ENCODE measurements at places on chromosomes 11 and 22.

DNA sequence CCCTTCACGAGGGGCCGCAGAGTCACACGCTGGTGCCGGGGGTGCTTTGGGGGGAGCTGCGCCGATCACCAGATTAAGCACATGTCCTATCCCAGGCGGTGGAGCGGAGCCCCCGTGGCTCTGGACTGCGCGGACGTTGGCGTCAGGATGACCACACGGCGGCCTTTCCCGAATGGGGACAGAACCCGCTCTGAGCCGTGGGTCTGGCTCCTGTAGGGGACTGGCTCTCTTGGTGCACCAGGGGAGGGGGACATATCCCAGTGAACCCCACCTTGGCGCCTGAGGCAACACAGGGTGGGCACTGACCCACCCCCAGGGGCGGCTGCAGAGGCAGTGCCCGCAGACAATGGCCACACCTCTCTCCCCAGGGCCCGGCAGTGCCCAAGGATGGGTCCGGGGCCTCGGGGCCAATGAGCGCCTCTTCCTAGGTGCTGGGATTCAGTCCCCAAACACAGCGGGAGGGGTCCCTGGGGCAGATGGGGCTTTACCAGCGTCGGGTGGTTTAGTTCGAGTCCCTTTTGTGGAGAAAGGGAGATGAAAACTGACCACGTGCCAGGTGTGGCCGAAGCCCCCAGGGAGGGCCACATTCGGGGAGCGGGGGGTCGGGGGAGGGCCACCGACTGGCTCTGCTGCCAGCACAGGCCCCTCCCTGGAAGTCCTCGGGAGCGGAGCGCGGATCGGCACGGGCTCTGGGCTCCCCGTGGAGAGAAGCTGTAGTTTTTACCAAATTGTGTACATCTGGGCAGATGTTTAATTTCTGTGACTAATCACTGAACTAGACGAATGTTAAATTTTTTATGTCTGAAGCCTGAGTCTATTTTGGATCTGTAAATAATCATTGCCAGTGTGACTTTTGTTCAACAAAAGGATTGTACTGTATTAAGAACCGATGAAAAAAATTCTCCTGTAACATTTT, 58.9 kb downstream of the GRAMD4 start:
- DNase-seq: no peak

GRCh38 chr22:40397396-40397795, 27.0 kb downstream of the SGSM3 start:
- DNase-seq: no peak

DNA sequence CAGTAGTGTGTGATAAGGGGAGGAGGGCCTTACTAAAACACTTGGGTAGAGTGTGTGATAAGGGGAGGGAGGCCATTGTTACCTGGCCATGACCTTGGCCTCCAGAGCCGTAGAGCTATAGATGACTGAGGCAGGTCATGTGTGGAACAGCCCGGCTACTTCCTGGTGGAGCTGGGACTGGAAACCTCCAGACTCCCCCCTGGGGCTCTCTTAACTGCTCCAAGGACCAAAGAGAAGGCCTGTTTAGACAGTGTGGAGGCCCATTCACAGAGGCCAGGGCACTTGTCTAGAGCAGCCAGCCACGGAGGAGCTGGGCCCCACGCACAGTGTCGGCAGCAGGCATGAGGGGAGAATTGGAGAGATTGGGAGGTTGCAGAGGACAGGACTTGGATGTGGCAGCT, 12.5 kb upstream of the MICALL1 start:
- no peak for DNase-seq

DNA sequence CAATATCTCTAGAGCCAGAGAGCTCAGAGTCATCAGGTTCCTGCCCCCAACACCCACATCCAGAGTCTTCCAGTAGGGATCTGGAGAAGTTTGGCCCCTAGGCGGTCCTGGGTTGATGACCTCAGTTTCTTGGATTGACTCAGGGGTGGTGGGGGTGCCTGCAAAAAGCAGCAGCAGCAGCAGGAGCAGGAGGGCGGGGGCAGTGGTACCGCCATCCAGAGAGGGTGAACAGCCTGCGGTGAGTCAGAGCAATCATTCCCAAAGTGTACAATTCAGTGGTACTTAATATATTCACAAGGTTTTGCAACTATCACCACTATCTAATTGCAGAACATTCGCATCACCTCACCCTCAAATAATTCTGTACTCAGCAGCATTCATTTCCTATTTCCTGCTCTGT, 9.9 kb upstream of the SEC14L3 start:
- no peak for DNase-seq

DNA sequence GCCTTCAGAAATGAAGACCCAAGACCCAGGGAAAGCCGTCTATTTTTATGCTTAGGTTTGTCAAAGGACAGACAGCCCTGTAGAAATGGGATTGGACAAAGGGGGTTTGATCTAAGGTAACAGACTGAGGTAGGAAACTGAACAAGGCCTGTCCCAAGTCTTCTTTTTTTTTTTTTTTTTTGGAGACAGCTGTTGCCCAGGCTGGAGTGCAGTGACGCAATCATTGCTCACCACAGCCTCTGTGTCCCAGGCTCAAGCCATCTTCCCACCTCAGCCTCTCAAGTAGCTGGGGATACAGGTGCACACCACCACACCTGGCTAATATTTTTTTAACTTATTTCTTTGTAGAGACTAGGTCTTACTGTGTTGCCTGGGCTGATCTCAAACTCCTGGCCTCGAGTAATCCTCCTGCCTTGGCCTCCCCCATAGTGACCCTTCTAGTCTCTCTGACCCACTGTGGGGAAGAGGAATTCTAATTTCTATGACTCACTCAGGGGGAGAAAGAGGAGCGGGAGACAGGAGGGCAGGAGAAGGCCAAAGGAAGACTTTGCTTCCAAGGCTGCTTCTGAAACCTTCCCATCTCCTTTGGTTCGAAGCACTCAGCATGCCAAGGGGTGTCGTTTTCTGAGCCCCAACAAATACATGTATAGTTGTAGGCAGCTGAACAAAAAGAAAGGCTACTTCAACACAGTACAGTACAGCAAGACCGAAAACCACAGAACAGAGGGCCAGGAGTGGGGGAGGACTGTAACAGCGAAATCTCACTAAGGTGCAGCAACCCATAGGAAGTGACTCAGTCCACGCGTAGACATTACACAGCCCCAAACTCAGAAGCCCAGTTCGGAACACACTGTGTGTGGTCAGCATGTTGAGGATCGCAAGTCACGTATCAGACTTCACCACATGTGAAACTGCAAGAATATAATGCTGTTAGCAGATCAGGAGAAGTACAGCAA, 872 bp downstream of the TMA7B start:
- DNase-seq: peak; percentile 53

GRCh38 chr11:3984896-3985295, 109.7 kb upstream of the RRM1 start:
- no peak for DNase-seq

DNA sequence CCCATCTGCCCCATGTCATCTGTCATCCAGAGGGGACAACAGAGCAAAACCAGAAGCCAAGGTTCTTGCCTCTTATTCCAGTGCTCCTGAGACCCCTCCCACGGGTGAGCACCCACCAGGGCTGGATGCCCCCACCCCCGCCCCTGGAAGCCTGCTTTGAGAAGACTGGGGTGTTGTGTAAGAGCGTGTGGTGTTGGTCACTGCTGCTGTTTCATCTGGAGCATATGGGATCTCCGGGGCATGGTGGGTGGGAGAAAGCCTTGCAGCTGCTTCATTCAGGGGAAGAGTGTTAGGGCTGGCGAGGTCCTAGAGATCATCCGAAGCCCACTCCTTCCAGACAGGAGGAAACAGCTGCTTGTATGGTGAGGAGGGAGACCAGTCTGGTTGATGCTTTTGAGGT, 54.1 kb downstream of the CHRDL2 start:
- no peak for DNase-seq

DNA sequence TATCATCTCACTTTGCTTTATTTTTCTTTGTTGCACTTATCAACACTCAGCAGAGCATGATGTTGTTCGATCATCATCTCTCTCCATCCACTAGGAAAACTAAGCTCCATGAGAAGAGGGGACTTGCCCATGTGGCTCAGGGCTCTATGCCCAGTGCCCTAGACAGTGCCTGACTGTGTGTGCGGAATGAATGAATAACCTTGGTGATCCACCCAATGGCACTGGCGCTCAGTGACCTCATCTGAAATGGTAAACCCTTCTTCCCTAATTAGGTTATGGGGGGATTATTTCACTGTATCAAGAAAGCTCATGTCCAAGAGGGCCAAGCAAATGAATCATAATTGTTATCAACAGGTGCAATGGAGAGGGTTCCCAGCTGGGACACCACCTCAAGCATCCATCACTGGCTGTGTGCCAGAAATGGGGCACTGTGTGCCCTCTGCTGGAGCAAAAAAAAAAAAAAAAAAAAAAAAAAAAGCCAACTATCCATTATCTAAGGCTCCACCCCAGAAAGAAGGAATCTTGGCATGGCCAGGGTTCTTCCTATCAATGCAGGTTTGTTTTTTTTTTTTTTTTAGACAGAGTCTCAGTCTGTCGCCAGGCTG, 172.6 kb downstream of the LARGE1 start:
- DNase-seq: no peak

DNA sequence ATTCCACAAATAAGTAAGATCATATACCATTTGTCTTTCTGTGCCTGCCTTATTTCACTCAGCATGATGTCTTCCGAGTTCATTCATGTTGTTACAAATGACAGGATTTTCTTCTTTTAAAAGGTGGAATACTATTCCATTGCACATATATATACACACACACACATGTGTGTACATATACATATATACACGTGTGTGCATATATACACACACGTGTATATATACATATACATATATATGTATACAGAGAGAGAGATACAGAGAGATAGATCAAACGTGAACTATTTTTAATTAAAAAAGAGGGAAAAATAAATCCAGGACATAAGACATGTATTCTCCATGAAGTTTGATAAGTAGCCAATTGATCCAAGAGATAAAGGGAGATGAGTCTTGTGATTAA, 108.1 kb downstream of the TRPC6 start:
- no peak for DNase-seq

DNA sequence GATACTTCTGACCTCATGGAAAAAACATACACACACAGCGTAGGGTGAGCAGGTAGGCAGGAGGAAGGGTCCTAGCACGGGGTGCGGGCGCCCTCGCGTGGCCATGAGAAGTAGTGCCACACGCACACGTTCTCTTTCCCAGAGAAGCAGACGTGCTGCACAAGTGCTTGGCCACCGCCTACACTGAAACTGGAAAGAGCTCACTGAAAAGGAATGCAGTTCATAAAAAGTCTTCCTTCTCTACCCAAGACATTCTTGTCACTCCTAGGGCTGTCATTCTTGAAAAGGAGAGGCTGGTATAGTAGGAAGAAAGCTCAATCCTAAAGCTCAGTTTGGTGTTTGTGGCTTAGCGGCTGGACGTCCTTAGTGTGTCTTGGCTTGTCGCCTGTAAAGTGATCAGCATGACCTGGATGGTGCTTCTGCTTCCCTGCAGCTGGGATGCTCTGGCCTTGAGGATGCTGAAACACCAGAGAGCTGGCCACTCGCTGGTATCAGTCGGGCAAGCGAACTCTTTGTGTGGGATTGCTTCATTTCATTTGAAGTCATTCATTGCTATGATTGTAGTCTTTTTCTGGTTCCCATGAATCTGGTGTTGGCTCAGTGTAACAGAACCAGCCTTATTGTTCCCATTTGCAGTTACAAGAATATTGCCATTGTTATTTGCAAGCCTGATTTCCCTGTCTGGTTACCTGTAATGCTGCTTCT, 303.8 kb downstream of the NTM start:
- peak; percentile 51 for DNase-seq

DNA sequence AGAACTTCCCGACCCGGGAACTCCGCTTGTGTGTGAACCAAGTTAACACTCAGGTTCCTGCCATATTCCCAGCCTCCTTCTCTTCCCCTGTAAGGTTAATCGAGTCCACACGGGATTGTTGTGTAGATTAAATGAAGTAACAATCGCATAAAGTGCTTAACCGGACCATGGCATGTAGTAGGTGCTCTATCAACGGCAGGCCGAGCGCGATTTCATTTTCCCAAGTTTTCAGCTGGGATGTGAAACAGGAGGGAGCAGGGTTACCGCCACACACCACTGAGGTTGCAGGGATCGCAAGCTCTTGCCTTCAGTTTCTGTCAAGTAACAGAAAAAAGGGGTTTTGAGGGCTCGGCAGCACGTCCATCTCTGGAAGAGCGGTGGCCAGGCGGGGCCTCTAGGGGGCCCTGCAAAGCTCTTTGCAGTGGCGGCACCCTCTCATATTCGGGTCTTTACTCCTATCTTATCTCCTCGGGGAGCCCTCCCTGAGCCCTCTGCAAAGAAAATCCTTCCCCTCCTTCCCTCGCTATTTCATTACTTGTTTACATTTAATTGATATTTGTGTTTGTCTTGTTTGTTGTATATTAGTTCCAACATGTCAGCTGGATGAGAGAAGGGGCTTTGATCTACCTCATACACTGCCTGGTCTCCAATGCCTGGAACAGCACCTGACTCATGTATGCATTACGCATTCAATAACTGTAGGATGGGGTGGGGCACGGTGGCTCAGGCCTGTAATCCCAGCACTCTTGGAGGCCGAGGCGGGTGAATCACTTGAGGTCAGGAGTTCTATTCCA, 816 bp upstream of the PLEKHA7 start:
- no peak for DNase-seq

- DNase-seq: no peak
These were observed 15.9 kb downstream of the CYP2D6 start for GRCh38 chr22:42114721-42115120.

All from BJ (cell line).